ENCODE measurements at places on chromosomes 4 and X.

DNA sequence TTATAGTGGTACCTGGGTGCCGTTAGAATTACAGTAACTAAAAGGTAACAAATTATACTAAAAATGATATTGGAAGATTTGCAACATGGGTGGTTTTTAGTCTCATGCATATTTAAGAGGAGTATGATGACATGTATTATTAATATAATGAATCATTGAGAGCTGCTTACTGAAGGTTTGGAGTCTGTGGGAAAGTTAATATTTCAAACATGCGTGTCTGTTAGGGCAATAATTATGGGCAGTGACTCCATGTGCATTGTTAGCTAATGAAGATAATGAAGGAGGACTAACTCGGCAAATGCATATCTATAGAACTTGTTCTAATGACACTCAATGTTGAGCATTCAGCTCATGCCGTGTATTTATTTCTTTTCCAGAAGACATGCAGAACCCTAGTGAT is 47.1 kb downstream of the MTHFD2L start:
- DNase-seq: no peak

DNA sequence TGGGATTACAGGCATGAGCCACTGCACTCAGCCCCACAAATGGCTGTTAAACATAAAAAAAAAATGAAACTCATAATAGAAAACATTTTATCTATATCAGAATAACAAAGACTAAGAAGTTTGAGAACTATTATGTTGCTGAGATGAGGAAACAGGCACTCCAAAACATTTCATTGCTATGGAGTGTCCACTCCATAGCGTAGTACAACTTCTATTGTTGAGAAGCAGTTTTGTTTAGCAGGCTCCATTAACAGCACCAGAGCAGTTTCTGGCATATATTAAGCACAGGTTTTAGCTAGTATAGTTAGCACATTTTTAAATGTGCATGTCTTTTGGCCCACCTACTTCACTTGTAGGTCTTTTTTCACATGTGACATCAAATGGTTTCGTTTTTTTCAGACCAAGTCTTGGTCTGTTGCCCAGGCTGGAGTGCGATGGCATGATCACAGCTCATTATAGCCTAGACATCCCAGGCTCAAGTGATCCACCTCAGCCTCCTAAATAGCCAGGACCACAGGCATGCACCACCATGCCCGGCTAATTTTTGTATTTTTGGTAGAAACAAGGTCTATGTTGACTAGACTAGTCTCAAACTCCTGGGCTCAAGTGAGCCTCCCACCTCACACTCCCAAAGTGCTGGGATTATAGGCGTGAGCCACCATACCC is 5.8 kb downstream of the HMGB2 start:
- no peak for DNase-seq

DNA sequence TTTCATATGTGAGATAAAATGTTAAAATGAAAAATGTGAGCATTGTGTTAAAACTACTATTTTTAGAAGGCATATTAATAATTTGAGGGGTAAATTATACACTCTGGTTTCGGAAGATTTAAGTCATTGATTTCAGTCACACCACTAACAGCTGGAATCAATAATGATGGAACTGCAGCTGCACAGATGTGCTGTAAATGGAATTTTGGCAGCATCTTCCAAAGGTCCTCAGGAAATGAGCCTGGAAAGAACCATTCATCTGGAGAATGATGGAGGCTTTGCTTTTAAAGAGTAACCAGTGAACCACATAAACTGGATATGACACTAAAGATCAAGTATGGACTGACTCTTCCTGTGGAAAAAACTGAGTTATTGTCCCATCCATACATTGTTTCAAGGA is 759.0 kb upstream of the EPHA5 start:
- DNase-seq: no peak

GRCh38 chr4:114964026-114964425 is 149.4 kb downstream of the NDST4 start:
- no peak for DNase-seq

DNA sequence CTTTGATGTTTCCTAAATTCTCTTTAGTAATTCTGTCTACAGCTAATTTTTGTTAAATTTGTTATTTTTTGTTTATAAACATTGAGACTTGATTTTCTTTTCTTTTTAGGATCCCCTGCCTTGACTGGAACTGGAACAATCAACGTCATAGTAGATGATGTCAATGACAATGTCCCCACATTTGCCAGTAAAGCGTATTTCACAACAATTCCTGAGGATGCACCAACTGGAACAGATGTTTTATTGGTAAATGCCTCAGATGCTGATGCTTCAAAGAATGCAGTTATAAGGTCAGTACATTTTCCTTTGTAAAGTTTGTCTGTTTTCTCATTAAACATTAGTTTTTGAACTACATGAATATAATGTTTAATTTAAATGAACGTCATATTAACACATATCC is 119.4 kb downstream of the FAT4 start:
- no peak for DNase-seq

DNA sequence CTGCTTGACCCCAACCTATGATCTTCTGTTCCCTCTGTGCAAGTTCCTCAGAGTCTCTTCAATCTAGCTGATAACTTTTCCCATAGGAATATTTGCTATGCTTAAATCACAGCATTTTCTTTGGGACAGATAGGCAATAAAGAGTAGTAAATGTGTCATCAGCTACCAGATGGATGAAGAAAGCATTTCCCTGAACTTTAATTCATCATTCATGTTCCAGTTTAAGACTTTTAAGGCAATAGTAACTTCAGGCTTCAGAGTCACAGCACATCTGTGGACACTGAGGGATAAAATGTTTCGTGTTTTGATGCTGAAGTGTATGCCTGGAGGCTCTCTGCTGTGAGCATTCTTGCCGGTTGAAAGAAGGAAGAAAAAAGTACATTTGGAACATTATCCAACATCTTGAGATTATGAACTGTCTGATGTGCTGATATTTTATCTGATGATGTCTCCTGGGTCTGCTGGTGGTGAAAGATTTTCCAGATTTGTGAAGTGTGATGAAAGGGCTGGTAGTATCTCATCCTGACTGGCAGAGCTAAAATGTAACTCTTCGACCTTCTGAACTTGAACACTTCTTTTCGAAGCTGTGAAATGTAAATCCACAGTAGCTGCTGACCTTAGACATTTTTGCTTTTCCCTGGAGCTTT is 133.7 kb downstream of the DCLK2 start:
- DNase-seq: no peak

DNA sequence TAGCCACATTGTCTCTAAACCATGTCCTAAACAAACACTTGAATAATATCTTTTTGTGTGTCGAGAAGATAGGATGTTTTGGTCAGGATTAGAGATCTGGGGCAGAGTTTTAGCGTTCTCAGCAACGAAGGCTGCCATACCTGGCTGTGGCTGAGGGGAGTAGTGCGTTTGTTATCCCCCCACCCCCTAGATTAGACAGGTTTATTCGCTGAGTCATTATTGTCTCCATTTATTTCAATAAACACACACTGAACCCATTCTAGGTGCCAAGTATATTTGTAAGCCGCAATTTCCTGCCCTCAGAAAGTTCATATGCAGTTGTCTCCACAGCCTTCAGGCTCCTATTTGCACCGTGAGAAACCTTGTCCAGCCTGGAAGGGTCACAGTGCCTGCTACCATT is 1684.8 kb upstream of the TENM3 start:
- no peak for DNase-seq

- DNase-seq: no peak
These were observed 20.5 kb downstream of the AIFM1 start for GRCh38 chrX:130145123-130145522.

DNA sequence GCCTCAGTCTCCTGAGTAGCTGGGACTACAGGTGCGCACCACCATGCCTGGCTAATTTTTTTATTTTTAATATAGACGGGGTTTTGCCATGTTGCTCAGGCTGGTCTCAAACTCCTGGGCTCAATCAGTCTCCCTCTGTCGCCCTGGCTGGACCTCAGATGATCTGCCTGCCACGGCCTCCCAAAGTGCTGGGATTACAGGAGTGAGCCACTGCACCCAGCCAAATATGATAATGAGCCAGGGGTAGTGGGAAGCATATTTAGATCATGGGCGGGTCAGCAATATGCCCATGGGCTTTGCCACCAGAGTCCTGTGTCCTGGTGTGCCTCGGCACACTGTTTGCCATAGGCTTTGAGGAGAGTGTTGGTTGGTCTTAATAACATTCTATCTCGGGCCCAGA is 71.8 kb downstream of the FAM193A start:
- no peak for DNase-seq

- no peak for DNase-seq
These were observed 22.2 kb upstream of the CXXC4 start for GRCh38 chr4:104516884-104517283.

DNA sequence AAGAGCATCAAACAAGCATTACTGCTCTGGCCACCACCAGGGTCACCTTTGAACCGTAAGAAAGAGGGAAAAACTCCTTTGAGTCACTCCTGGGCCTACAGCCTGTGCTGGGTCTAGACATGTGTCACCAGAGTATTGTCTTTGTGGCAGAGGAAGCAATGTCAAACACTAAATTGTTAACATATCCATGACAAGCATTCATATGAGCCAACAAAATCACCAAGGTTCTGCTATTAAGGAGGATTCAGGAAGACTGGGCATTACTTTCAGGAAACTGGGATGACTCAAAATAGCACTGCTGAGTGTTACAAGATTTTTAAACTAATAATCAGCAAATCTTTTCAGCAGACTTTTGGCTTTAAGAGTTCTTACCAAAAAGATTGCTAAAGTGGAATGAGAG is 28.1 kb downstream of the LGI2 start:
- no peak for DNase-seq

GRCh38 chrX:4550018-4550417 is 836.6 kb upstream of the PRKX start:
- DNase-seq: peak; percentile 10

GRCh38 chr4:143404555-143404954 is 67.9 kb downstream of the GAB1 start:
- DNase-seq: no peak

DNA sequence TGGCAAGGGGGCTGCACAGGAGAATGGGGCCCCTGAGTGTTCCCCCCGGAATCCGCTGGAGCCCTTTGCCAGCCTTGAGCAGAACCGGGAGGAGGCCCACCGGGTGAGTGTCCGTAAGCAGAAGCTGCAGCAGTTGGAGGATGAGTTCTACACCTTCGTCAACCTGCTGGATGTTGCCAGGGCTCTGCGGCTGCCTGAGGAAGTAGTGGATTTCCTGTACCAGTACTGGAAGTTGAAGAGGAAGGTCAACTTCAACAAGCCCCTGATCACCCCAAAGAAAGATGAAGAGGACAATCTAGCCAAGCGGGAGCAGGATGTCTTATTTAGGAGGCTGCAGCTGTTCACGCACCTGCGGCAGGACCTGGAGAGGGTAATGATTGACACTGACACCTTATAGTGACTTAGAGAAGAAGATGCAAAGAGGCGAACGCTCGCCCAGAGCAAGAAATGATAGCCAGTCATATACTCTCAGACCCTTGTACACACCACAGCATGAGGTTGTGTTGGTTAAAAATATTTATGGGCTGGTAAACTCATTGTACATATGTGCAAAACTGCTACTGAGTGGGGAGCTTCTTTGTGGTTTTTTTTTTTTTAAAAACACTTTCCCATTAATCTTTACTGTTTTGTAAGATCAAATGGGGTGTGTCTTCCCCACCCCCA is 52.5 kb downstream of the JADE1 start:
- DNase-seq: no peak

- peak; percentile 19 for DNase-seq
These were observed 103.8 kb upstream of the QRFPR start for GRCh38 chr4:121484633-121485032.

- DNase-seq: no peak
These were observed 111.4 kb upstream of the TTC29 start for GRCh38 chr4:147056940-147057610.

DNA sequence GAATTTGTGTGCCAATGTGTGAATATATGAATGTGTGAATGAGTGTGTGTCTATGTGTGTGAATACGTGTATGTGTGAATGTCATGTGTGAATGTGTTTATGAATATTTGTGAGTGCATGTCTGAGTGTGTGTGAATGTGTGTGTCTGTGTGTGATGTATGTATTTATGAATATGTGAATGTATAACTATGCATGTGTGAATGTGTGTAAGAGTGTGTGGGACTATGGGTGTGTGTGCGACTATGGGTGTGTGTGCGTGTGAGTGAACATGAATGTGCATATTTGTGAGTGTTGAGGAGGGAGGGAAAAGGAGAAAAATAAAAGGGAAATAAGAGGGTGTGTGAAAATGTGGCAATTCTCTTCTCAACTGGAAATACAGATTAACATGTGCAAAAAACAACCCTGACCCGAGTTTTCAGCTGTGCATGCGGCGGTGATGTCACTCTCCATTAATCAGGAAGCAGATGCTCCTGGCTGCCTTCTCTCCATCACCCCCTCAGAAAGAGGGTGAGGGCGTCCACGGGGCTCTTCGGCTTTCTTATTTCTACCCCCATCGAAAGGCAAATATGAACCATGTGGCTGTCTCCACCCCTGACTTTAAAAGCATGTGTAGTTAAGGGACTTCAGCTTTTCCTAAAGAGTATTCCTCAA is 219.8 kb downstream of the MAML3 start:
- no peak for DNase-seq

- DNase-seq: no peak
These were observed 5.8 kb downstream of the RXFP1 start for GRCh38 chr4:158527516-158527915.

- DNase-seq: no peak
These were observed 137.9 kb upstream of the MAGEA10 start for GRCh38 chrX:152276277-152276676.

GRCh38 chrX:155105919-155106318 is 34.6 kb downstream of the BRCC3 start:
- no peak for DNase-seq

GRCh38 chr4:181698221-181698620 is 545.0 kb upstream of the TENM3 start:
- DNase-seq: no peak

- DNase-seq: no peak
These were observed 277.4 kb downstream of the PAPSS1 start for GRCh38 chr4:107442538-107443111.

DNA sequence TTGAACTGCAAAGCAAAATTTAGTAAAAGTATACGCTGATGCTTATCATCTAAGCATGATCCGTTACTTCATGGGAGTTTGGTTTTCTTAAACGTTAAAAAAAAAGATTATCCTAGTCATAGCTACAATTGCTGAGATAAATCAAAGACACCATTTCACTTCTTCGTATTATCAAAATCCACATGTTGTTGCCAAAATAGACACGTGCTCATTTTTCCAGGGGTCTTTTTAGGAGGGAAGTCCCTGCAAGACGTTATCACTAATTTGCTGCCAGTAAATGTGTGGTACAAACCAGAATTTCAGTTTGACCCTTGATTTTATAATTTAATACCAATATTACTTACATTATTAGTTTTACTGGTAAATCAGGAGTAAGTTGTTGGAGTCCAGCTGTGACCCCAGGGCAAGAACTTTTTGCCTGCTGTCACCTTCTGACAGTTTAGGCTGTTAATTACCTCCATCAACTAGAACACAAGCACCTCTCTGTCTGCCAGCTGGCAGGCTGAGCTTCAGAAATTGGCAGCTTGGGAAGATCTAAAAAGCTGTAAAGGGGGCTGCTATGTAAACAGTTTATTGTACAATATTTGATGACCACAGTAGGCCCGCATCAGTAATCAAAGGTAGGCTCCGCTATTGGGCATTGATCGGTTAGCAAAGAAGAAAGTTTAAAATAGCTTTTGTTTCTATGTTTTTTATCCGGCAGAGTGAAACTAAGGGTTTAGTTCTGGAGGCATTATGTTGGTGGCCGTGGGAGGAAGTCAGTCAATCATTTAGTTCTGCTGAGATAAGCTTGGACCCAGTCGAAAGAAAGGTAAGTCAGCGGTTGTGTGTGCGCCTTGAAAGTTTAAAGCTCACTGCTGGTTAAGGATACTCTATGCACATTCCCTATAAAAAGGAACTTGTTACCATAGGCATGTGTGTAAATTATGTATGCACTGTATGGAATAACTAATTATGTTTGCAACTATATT is 196.4 kb downstream of the FBXO8 start:
- DNase-seq: no peak
